Activated CD8-positive, alpha-beta memory T cell treated with anti-CD3 and anti-CD28 coated beads, Interleukin-2, amount 50 U/mL, for 48 hours (primary cell): ENCODE measurements at places on chromosomes 4 and X.

GRCh38 chr4:150584111-150584915 lies 2.4 kb downstream of the MAB21L2 start:
- DNase-seq, result no peak

DNA sequence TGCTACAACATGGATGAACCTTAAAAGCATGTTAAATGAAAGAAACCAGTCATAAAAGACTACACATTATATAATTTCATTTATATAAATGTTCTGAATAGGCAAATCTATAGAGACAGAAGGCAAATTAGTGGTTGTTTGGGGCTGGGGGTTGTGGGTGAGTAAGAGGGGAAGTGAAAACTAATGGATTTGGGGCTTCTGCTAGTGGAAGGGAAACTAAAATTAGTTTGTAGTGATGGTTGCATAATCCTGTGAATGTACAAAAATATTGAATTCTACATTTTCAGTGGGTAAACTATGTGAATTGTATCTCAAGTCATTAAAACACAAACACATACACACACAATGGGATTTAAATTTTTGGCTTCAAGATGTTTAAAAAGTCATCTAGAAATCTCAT lies 25.4 kb upstream of the LIMCH1 start:
- DNase-seq, result no peak

GRCh38 chrX:144253356-144253755 lies 369.5 kb downstream of the UBE2NL start:
- DNase-seq, result no peak

- no peak for DNase-seq
Observed at GRCh38 chrX:113644426-113644825, 803.8 kb upstream of the AMOT start.

DNA sequence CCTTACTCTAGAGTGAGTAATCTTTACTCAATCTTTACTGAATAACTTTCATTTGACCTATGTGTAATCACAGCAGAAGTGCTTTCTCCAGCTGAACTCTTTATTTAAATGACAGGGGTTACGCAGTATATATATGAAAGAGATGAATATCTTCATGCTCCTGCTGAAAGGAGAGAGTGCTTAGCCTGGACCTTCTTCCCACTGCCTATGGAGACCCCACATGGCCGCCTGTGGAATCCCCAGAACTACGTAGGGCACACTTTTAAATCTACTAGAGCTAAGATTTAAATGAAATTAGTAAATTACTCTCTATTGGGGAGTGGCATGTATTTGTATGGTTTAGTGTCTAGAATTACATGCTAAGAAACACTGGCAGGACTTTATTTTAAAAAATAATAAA lies 391.2 kb downstream of the ANKRD50 start:
- no peak for DNase-seq

DNA sequence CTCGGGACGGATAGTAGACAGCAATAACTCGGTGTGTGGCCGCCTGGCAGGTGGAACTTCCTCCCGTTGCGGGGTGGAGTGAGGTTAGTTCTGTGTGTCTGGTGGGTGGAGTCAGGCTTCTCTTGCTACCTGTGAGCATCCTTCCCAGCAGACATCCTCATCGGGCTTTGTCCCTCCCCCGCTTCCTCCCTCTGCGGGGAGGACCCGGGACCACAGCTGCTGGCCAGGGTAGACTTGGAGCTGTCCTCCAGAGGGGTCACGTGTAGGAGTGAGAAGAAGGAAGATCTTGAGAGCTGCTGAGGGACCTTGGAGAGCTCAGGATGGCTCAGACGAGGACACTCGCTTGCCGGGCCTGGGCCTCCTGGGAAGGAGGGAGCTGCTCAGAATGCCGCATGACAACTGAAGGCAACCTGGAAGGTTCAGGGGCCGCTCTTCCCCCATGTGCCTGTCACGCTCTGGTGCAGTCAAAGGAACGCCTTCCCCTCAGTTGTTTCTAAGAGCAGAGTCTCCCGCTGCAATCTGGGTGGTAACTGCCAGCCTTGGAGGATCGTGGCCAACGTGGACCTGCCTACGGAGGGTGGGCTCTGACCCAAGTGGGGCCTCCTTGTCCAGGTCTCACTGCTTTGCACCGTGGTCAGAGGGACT lies 5.7 kb upstream of the MSANTD1 start:
- DNase-seq, result no peak

DNA sequence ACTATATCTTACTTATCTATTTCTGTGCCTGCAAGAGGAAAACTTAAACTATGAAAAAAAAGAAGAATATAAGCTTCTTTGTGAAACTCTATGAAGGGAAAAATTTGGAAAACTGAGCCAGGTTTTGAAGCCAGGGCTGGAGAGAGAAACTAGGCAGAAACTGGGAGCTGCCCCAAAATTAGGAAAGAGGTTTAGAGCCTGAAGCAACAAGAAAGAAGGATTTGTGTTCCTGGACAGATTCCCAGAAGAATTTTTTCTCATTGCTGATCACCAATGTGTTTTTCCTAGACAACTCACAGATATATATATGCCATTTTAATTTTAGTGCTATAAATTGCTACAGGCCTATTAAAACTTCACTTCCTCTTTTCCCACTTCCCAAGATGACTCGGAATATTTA lies 245.0 kb upstream of the GEMIN8 start:
- DNase-seq, result no peak

GRCh38 chr4:119735165-119735651 lies 106.6 kb upstream of the PDE5A start:
- DNase-seq, result no peak
